Aorta (tissue), 5 donors: ENCODE measurements at places on chromosomes 5 and 9.

DNA sequence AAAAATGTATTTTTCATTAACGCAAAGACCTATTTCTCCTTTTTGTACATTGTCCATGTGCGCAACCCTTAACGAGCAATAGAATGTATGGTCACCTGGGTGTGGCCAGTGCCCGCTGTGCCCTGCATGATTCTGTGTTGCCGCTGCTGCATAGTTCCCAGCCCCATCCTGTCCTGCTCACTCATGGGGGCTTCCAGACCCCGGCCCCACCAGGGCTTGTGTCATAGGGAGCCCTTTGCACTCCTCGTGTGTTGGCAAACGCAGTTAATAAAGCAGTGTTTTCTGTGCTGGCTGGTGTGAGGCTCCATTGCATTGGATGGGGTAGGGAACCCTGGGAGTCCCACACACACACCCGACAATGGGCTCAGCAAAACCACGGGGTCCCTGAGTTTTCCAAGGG, 49.7 kb downstream of the SAR1B start:
- no peak overlapping the region for H3K4me3 ChIP-seq
- no peak overlapping the region for H3K27ac ChIP-seq
- no peaks in the 10 kb centered on the region for H3K4me1 ChIP-seq
- no peak for DNase-seq

- H3K27ac ChIP-seq, result no peak overlapping the region
- H3K27me3 ChIP-seq, result no peaks in the 10 kb centered on the region
- H3K4me3 ChIP-seq, result no peak overlapping the region
- DNase-seq, result no peak
- H3K4me1 ChIP-seq, result no peaks in the 10 kb centered on the region
Observed at GRCh38 chr5:133398646-133399101, 213.7 kb downstream of the FSTL4 start.

- H3K4me3 ChIP-seq, result no peak overlapping the region
- H3K36me3 ChIP-seq, result no peaks in the 10 kb centered on the region
- H3K27ac ChIP-seq, result no peak overlapping the region
Observed at GRCh38 chr9:124699575-124699974, 71.5 kb downstream of the NR6A1 start.

- peak overlapping the region; percentile 95 for H3K4me3 ChIP-seq
- DNase-seq, result no peak
- no peaks in the 10 kb centered on the region for H3K27me3 ChIP-seq
- H3K27ac ChIP-seq, result peak overlapping the region; percentile 98
Observed at GRCh38 chr5:65926893-65927292, 518 bp downstream of the ERBIN start.

- H3K27me3 ChIP-seq, result no peaks in the 10 kb centered on the region
- no peaks in the 10 kb centered on the region for H3K4me1 ChIP-seq
- no peak overlapping the region for H3K27ac ChIP-seq
Observed at GRCh38 chr9:107630156-107630555, 140.6 kb upstream of the KLF4 start.

DNA sequence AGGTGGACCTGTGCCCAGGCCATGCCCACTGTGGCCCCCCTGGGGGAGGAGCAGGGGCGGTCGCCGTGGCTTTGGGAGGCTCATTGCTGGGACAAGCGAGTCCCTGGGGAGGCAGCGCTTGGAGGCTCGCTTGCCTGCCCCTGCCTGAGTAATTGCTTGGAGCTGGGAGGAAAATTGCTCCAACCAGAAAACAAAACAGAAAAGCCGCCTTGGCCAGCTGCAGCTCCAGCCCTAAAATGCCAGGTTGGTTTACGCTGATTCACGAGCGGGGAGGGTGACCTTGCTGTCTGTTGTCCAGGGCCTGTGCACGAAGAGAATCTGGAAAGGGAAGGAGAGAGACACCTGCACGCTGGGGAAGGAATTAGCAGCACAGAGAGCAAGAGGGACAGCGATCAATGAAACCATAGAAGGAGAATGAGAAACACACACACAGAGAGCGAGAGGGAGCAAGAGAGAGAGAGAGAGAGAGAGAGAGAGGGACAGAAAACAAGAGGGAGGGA, 25.3 kb downstream of the NTNG2 start:
- DNase-seq, result no peak
- no peak overlapping the region for H3K27ac ChIP-seq
- no peak overlapping the region for H3K4me3 ChIP-seq
- no peaks in the 10 kb centered on the region for H3K36me3 ChIP-seq
- no peaks in the 10 kb centered on the region for H3K27me3 ChIP-seq

DNA sequence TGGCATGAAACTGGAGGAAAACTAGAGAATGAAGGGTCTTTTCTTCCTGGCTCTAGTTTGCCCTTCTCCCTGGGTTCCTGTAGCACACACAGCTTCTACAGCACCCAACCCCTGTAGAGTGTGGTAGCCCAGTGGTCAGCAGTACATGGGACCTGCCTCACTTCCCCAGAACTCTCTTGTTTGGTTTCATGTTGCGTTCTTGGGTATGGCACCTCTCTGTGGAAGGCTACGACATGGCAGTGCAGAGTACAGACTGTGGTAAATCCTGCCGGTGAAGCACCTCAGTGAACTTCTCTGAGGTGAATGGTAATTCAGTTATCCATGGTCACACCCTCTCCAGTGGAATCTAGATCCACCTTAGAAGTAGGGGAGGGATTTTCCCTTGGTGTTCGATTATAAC, 105.5 kb downstream of the TLR4 start:
- H3K36me3 ChIP-seq, result no peaks in the 10 kb centered on the region
- H3K4me3 ChIP-seq, result no peak overlapping the region
- H3K4me1 ChIP-seq, result no peaks in the 10 kb centered on the region

GRCh38 chr5:93929131-93929530, 187.7 kb upstream of the POU5F2 start:
- no peaks in the 10 kb centered on the region for H3K4me1 ChIP-seq
- no peak for DNase-seq
- H3K4me3 ChIP-seq, result no peak overlapping the region
- H3K27ac ChIP-seq, result no peak overlapping the region
- no peaks in the 10 kb centered on the region for H3K36me3 ChIP-seq
- no peaks in the 10 kb centered on the region for H3K27me3 ChIP-seq

GRCh38 chr9:75019022-75019421, 9.1 kb downstream of the CARNMT1 start:
- H3K4me3 ChIP-seq, result no peak overlapping the region
- no peak overlapping the region for H3K27ac ChIP-seq
- no peaks in the 10 kb centered on the region for H3K27me3 ChIP-seq
- DNase-seq, result no peak
- H3K4me1 ChIP-seq, result no peaks in the 10 kb centered on the region

DNA sequence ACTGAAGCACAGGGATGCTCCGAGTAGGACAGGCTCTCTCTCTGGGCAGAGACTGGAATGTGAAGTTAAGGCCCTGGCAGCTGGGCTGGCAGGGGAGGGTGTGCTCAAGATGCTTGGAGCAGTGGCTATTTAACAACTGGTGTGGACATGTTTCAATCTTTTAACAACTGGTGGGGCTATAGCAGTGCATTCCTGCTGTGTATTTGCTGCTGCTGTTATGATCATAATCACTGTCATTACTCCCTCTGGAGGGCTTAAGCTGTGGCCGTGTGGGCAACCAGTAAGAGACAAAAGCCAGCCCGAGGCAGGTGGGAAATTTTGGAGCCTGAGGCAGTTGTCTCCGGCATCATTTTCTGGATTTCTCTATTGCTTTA, 33.3 kb upstream of the PTGS1 start:
- no peaks in the 10 kb centered on the region for H3K27me3 ChIP-seq
- no peak overlapping the region for H3K27ac ChIP-seq
- H3K4me3 ChIP-seq, result no peak overlapping the region
- H3K36me3 ChIP-seq, result no peaks in the 10 kb centered on the region

GRCh38 chr9:107706701-107707427, 217.3 kb upstream of the KLF4 start:
- H3K36me3 ChIP-seq, result no peaks in the 10 kb centered on the region
- no peaks in the 10 kb centered on the region for H3K4me1 ChIP-seq
- no peak overlapping the region for H3K27ac ChIP-seq
- H3K4me3 ChIP-seq, result no peak overlapping the region

DNA sequence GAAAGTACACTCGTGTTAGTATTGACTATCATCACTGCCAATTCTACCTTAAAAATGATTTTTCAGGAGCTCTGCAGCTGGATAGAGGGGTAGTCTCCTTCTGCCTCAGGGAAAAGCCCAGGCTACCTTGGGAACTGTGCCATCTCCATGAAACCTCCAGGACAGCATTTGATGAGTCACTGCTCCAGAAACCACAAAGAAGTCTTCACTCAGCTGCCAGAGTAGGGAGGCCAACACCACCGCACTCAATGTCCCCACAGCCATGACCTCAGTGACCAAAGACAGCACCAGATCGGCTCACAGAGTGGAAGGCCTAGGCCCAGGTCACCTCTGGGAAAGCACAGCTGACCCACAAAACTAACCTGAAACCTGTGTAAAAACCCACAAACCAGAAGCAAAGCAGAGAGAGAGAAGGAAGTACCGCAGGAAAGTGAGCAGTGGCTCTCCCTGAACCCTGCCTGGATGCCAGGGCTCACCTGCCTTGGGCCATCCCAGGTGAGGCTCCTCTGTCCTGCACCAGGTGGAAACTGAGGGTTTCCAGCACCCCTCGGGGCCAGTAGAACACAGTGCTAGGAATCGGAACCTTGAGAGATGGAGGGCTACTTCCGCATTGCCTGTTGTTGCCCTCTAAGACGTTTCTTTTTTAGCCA, 30.0 kb downstream of the S1PR3 start:
- no peaks in the 10 kb centered on the region for H3K4me1 ChIP-seq
- no peak overlapping the region for H3K4me3 ChIP-seq
- no peak overlapping the region for H3K27ac ChIP-seq
- DNase-seq, result no peak

- H3K4me3 ChIP-seq, result no peak overlapping the region
- no peak overlapping the region for H3K27ac ChIP-seq
- H3K27me3 ChIP-seq, result no peaks in the 10 kb centered on the region
- no peak for DNase-seq
- no peaks in the 10 kb centered on the region for H3K4me1 ChIP-seq
Observed at GRCh38 chr5:55708732-55709131, 3.4 kb downstream of the SLC38A9 start.

- no peaks in the 10 kb centered on the region for H3K27me3 ChIP-seq
- H3K27ac ChIP-seq, result no peak overlapping the region
- no peak overlapping the region for H3K4me3 ChIP-seq
- no peaks in the 10 kb centered on the region for H3K4me1 ChIP-seq
- DNase-seq, result no peak
- H3K36me3 ChIP-seq, result no peaks in the 10 kb centered on the region
Observed at GRCh38 chr9:118575341-118576070, 793.7 kb downstream of the BRINP1 start.

DNA sequence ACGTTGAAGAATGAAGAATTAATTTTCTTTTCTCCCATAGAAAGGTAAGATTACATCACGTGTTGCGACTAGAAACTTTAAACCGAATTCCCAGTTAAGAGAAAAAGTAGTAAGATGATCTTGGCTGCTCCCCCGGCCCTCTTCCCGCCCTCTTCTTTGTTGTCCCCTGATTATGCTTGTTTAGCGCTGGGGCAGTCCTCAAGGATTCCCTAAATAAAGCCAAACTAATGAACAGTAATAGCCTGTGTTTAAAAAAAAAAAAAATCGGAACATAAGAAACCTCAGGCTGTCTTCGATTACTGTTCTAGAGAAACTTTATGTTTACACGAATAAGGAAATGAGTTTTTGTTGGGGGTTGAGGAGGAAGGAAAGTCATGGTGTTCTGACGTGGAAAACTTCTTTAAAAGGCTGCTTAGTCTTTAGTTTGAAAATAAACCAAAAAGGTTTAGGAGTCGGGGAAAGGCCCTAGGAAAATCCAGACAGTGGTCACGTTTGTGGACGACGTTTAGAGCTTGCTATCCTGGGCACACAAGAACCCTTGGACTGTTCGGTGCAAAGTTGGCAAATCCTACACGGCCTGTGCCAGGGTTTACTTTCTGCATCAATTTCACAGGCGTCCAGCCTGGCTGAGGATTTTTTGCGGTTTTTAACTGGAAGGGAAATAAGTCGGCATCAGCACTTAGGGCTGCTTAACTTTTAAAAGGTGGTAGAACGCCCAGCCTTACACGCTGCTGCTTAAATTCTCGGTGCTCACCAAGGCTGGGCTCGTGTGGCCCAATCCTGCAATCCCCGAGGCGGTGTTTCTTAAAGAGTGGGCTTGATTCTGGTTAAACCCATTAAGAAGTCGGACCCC, 1.1 kb upstream of the MAT2B start:
- H3K27me3 ChIP-seq, result no peaks in the 10 kb centered on the region
- H3K4me1 ChIP-seq, result no peaks in the 10 kb centered on the region
- peak overlapping the region; percentile 96 for H3K27ac ChIP-seq
- H3K36me3 ChIP-seq, result no peaks in the 10 kb centered on the region
- peak overlapping the region; percentile 83 for H3K4me3 ChIP-seq

GRCh38 chr9:29701559-29701958, 2128.3 kb upstream of the C9orf72 start:
- no peak for DNase-seq
- H3K27me3 ChIP-seq, result no peaks in the 10 kb centered on the region
- H3K4me1 ChIP-seq, result no peaks in the 10 kb centered on the region

DNA sequence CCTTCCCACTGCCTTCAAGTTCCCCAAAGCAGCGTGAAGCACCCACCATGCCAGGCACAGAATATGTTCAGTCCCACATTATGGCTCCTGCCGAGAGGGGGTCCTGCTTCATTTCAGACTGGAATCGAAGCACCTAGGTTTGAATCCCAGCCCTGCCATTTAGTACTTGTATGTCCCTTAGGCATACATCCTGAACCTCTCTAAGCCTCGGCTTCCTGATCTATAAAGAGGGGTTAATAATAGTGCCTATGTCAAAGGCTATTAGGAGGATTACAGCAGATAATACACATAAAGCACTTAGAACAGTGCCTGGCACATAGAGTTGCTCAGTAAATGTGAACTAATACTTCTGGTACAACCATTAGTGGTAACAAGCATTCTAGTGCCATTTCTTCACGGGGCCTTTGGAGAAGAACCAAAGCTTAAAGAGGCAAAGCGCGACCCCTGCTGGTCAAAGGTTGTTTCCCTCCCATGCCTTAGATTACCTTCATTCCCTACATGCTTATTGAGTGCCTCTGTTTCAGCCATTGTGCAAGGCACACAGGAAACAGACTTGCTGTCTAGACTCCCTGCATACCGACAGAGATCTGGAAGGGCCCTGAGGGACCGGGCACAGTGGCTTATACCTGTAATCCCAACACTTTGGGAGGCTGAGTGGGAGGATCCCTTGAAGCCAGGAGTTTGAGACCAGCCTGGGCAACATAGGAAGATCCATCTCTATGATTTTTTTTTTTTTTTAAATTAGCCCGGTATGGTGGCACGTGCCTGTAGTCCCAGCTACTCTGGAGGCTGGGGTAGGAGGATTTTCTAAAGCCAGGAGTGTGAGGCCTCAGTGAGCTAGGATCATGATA, 98.3 kb downstream of the PPARGC1B start:
- H3K27me3 ChIP-seq, result no peaks in the 10 kb centered on the region
- H3K4me3 ChIP-seq, result no peak overlapping the region
- H3K4me1 ChIP-seq, result no peaks in the 10 kb centered on the region

DNA sequence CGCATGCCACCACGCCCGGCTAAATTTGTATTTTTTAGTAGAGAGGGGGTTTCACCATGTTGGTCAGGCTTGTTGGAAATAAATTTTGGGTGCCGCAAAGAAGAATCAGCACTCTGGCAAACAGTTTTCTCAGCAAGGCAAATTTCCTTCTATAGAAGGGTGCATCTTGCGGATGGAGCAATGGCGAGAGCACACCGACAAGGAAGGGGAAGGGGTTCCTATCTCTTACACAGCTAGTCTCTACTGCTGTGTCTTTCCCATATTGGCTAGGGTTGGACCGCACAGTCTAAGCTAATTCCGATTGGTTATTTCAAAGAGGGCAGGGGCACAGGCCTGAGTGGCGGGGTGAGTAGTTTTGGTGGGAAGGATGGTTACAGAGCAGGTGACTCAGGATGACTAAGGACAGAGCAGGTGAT, 707 bp downstream of the GTF3C5 start:
- no peak for DNase-seq
- H3K4me1 ChIP-seq, result peaks cover 2% of the 10 kb centered on the region
- H3K27me3 ChIP-seq, result no peaks in the 10 kb centered on the region
- peak overlapping the region; percentile 79 for H3K4me3 ChIP-seq
- H3K36me3 ChIP-seq, result no peaks in the 10 kb centered on the region
